ENCODE measurements at places on chromosomes 12 and 14. TPM values are rescaled to one million over a fixed set of nuclear protein-coding genes. Genes with fewer than 3 reads are reported as not detected.

DNA sequence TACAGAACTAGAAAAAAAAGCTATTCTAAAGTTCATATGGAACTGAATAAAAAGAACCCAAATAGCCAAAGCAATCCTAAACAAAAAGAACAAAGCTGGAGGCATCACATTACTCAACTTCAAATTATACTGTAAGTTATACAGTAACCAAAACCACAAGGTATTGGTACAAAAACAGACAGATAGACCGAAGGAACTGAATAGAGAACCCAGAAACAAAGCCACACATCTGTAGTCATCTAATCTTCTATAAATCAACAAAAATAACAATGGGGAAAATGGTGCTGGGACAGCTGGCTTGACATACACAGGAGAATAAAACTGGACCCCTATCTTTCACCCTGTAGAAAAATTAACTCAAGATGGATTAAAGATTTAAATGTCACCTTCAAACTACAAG is 38.1 kb upstream of the CMKLR1 start:
- no peak for DNase-seq

GRCh38 chr12:29306682-29307081 is 74.3 kb downstream of the ERGIC2 start:
- DNase-seq = no peak

GRCh38 chr12:15801770-15802744 is 12.9 kb upstream of the EPS8 start:
- DNase-seq = no peak

GRCh38 chr12:88298761-88299242 is 156.7 kb downstream of the TMTC3 start:
- no peak for DNase-seq

DNA sequence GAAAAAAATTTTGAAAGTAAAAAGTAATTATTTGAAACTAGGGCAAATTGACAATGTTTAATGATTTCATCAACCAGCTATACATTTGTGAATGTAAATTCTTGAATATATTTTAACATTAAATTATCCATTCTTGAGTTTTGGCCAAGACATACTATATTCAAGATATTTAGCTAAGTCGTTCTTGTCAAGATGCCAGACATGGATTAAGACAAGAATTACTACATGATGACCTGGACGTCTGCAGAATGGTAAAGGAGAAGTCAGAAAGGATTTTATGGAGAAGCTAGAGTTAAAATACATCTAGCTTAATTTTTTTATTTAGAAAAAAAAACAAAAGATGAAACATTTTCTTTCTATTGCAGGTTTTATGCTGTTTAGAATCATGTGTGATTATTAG is 255.8 kb downstream of the TMTC2 start:
- no peak for DNase-seq

DNA sequence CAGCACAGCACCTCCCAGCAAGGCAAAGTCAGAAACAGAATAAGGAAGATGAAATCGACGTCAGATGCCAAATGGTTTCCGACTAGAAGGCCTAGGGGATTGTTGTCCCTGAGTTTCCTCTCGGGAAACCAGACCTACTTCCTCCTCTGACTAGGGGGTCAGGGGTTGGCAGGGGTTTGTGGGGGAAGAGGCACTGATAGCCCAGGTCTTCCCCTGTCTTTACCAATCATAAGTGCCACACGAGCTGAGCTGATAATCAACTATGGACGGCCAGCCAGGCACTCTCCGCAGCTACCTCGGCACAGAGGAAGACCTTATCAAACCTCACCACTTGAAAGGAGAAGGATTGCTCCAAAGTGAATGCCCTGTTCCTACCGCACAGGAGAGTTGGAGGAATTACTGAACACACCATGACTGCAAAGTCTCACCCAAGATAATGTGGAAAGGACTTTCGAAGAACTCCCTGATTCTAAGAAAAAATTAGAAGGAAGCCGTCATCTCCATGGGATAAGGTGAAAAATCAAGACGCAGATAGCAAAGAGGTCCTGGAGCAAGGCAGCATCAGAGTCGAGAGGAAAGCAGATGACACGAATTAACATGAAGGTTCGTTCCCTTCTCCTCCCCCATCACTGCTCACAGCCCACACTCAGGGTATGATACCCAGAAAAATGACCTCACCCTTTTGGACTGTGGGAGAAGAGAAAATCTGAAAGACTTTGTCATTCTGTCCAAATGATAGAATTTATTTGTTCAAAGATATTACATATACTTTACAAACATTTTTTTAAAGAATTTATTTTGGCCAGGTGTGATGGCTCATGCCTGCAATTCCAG is 77.7 kb upstream of the MED13L start:
- no peak for DNase-seq

- DNase-seq = peak; percentile 42
Observed at GRCh38 chr12:93127582-93128331, 198.7 kb upstream of the EEA1 start.

GRCh38 chr12:117034249-117034648 is 65.0 kb downstream of the TESC start:
- no peak for DNase-seq

GRCh38 chr12:1500095-1500801 is 94.1 kb downstream of the FBXL14 start:
- no peak for DNase-seq

DNA sequence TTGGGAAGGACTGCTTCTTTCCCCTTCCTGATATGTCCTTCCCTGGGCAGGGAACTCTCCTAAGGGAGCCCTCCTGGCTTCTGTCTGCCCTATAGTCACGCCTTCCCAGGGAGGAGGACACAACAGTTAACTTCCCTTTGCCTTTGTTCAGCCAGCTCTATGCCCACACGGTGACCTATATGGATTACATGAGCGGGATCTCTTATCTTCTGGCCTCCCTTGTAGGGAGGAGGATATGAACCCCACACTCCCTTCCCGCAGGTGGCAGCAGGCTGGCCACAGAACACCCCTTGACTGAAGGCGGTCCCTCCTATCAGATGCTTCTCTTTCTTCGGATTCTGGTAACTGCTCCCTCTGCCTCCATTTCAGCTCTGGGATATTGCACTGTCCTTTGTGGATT is 135.6 kb upstream of the MAX start:
- DNase-seq = no peak

DNA sequence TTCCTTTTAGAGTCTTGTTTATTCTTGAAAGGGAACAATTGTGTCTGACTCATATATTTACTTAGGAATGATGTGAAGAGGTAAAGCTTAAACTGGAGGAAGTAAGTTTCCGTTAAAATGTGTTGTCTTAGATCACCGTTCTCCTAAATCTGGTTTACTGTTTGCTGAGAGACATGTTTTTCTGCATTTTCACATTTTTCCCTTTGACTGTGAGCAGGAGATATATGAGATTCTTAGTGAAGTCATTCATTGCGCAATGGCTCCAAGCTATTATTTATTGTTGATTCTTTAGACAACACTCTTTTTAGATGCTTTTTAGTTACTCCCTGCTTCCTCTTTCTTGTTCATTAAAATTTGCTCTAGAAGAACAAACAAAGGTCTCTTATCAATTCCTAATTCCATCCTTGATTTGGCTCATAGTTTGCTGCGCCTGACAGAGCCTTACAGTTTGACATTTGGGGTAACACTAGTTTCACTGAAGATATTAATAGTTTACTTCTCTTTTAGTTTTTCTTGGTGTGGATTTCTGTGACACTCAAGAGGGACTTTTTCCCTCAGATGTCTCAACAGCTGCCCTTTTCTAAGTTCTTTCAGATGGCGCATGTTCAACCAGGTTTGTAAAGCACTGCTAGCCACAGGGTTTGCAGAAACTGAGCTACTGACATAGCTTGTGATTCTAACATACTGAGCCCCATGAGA is 11.4 kb downstream of the CLECL1 start:
- no peak for DNase-seq

- DNase-seq = no peak
Observed at GRCh38 chr14:72518809-72519377, 375.0 kb downstream of the DPF3 start.

- DNase-seq = no peak
Observed at GRCh38 chr12:48194799-48195201, 8.3 kb downstream of the OR10AD1 start.

DNA sequence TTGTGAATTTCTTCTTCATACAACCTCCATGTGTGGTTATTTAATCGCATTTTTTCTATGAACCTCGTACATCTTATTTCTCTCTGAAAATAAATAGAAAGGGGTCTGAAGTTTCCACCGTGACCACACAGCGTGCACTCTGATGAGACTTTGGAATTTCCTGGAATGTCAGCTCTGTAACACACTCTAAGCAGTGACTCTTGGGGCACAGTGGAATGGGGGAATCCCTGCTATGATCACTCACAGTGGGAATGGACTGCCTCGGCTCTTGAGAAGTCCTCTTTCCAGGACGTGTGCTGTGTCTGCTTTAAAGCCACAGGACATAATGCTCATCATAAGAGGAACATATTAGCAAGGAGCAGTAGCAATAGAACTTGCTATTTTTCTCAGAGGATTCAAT is 416.2 kb downstream of the EGLN3 start:
- DNase-seq = no peak

DNA sequence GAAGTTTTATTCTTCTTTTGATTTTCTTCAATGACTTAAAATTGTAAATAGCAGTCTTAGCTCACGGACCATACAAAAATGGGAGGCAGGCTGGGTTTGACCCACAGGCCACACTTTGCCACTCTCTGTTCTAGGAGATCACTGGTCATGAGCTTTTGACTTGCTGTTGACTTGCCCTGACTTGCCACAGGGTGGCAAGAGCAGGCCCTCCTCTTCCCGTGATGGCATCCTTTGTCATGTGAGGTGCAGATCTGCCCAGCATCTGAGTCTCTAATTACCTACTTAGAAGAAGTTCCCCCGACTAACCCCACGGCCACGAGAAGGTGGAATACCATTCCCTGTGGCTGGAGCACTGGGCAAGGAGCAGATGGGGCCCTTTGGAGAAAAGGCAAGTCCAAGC is 81.0 kb upstream of the SCAF11 start:
- DNase-seq = no peak

DNA sequence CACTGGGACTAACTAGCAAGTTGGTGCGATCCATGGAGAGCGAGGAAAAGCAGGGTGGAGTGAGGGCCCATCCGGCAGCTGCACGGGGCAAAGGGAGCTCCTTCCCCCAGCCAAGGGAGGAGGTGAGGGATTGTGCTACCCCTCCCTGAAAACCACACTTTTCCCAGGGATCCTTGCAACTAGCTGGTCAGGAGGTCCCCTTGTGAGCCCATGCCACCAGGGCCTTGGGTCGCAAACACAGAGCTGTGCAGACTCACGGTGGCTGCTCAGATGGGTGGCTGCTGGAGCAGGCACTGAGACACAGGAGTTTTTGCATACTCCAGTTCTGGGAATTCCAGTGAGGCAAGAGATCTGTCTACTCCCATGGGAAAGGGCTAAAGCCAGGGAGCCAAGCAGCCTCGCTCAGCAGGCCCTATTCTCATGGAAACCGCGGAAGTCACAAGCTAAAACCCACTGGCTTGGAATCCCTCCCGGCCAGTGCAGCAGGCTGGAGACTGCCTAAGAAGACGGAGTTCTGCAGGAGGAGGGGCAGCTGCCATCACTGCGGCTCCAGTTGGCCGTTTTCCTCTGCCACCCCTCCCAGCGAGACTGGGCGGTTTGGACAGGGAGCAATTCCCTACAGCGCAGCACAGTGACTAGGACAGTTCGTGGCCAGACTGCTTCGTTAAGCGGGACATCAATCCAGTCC is 10.9 kb upstream of the ZNF705A start:
- DNase-seq = peak; percentile 12

- no peak for DNase-seq
Observed at GRCh38 chr12:49870501-49871262, 27.8 kb upstream of the BCDIN3D start.

DNA sequence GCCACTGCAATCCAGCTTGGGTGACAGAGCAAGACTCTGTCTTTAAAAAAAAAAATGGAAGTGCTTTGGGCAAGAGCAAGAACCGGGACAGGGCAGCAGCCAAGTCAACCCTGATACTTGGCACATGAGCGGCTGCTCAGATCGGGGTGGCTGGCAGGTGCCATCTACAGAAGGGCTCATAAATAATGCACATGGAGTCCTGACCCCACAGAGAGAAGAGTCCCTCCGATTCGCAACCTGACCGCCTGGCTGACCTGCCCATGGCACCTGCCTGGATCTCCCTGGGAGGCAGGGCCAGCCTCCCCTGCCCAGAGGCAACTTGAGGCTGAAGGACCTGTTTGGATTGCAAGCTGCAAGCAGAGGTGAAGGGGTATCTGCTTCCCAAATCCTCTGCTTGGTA is 9.6 kb upstream of the TMEM120B start:
- no peak for DNase-seq

- peak; percentile 88 for DNase-seq
Observed at GRCh38 chr14:25049568-25050268, at the start of gene STXBP6. Gene STXBP6 (minus strand): TSS chr14:25050147. CDS start chr14:24974818, 75,329 bp downstream.

DNA sequence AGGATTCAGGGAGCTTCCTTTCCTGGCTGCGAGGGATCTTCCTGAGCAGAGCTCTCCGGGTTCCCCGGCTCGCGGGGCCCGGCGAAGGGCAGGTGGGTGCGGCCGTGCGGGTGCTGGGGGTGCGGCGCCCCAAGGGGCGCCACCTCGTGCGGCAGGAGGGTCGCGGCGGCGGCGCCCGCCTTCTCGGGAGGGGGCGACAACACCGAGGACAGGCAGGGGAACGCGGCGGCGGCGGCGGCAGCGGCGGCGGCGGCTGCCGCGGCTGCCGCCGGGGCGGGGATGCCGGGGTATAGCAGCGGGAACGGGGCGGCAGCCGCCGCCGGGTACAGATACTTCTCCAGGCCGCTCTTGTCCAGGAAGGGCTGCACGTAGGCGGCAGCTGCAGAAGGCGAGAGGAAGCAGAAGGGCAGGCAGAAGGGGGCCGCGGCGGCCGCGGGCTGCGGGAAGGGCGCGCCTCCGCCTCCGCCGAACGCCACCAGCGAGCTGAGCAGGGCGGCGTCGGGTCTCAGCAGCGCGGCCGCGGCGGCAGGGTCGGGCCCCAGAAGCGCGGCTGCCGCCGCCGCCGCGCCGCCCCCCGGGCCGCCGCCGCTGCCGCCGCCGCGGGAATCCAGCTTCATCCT is 2.7 kb downstream of the BHLHE41 start:
- DNase-seq = no peak

The ESPL1 gene
- polyA plus RNA-seq = 5.1 TPM

The LMO3 gene
- polyA plus RNA-seq = 0.83 TPM

The ARG2 gene
- 2.1 TPM for polyA plus RNA-seq

The A2M gene
- 362 TPM for polyA plus RNA-seq

The CCDC175 gene
- not detected for polyA plus RNA-seq

The ACOT6 gene
- polyA plus RNA-seq = 0.19 TPM

The TMPRSS12 gene
- 0.18 TPM for polyA plus RNA-seq

The E2F7 gene
- 3.6 TPM for polyA plus RNA-seq

The LYZ gene
- 23.4 TPM for polyA plus RNA-seq

The RTN1 gene
- polyA plus RNA-seq = 2.4 TPM

The PAX9 gene
- 0.23 TPM for polyA plus RNA-seq

The LIN52 gene
- polyA plus RNA-seq = 11.2 TPM

The RPGRIP1 gene
- polyA plus RNA-seq = 1.2 TPM

The MBD6 gene
- polyA plus RNA-seq = 46.2 TPM

The TAS2R10 gene
- 0.50 TPM for polyA plus RNA-seq

Measured in hindlimb muscle (tissue), 1 donor.